Gastroesophageal sphincter (tissue), 4 donors: ENCODE measurements at places on chromosomes 11 and 22. TPM values are rescaled to one million over a fixed set of nuclear protein-coding genes. Genes with fewer than 3 reads are reported as not detected.
A peak's percentile ranks its signal among the peaks of the same experiment; 100 is the strongest.

DNA sequence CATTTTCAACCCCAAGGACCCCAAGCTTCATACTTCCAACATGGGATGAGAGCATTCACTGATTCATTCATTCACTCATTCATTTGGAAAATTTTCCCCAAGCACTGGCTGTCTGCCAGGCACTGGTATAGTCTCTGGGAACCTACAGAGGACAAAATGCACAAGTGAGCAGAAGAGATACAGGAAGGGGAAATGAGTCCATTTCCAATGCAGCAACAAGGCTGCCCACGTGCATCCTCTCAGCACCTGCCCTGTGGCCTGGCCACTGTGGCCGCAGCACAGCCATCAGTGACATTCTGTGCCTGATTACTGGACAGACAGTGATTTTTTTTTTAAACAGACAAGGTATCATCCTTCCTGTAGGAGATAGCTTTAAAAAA is 96.0 kb upstream of the PITPNB start:
- no peak for ATAC-seq

DNA sequence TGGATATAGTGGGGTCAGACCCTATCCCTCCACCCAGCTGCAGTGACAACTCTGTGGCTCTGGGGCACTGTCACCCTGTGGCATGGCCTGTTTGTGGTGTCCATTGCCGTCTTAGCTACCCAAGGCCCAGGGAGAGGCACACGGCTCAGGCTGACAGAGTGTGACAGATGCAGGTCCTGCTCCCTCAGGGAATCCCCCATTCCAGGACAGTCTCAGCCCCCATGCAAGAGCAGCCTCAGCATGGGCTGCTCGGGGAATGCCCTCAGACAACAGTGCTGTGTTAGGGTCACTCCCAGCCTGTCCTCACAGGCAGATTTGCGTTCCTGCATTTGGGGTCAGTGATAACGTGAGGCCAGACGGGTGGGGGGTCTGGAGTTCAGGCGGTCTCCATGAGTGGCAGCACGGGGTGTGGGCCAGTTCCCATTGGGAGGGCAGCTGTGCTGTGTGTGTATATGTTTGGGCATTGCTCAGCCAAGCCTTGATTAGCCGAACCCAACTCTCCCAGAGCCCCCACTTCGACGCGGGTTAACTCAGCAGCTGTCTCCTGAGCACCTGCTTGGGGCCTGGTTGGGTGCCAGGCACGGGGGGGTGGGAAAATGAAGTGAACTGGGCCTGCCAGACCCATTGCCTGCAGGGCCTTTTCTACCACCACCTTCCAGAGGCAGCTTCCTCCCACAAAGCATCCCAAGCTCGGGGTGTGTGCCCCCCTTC is 5.3 kb upstream of the KCNQ1OT1 start:
- ATAC-seq, result no peak

- no peak for ATAC-seq
These were observed 22.6 kb downstream of the AMPD3 start for GRCh38 chr11:10477690-10478046.

GRCh38 chr11:132206993-132207392 is 836.6 kb downstream of the NTM start:
- ATAC-seq, result no peak

DNA sequence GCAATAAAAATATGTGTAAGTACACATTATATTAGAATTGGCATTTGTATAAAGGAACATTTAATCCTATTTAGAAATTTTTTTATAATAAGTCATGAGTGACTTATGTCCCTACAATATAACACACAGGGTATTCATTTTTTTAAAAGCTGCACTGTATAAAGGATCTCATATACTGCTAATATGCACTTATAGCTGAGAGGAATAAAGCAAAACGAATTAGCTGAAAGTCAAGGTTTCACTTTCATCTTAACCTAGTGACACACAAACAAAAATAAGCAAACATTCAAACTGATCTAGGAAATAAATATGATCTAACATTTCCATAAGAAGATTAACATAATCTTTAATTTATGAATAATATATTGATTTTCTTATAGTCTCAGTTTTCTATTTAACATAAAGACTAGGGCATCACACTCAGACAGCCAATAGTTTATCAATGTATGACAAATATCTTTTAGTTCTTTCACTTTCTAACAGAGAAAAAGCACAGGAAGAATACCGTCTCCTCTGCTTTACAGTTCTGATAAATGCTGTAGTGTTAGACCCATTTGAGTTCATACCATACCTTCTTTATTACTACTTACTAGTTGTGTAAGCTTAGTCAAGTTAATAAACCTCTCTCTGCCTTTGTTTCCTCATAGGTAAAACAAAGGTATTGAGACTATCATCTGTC is 42.9 kb downstream of the DCDC1 start:
- ATAC-seq, result no peak

DNA sequence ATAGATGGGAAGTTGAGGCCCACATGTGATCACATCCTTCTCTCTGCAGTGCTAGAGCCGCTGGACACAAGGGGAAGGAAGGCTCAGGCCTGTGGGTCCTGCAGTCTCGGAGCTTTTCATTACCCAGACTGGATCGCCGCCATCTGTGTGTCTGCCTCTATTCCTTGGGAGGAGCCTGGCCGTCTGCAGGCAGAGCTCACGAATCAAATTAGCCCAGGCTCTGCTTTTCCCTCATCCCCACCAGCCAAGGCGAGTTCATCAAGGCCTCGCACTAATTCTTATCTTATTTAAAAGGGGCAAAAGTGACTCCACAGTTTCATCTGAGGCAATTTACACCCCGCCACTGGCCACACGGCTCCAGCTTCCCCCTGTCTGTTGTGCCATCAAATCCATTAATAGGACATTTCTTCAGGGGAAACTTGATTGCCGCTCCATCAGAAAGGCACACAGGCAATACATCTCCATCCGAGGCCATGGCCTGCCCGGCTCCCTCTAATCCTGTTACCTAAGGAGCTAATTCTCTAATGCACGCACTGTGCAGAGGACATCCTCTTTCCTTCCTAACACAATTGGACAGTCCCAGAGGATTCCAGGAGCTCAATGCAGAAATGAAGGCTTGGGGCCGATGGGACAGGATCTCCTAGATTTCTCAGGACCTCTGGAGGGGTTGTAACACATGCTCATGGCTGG is 3.3 kb upstream of the HTR3A start:
- ATAC-seq, result no peak

DNA sequence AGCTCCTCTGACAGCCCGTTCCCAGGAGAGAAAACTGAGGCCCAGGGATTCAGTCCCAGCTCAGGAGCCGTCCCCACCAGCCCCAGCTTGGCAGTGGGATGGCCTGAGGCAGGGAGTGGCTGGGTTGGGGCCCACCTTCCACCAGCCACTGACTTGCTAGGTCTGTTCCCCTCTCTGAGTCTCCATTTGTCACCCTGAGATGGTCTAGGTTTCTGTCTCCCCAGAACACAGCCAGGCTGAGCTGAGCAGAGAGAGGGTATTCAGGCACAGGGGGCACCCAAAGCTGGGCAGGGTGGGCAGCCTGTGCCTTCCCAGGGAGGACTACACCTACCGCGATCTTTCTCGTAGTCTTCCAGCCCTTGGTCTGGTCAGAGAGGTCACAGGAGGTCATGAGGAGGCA is 95.7 kb downstream of the PDE2A start:
- no peak for ATAC-seq

DNA sequence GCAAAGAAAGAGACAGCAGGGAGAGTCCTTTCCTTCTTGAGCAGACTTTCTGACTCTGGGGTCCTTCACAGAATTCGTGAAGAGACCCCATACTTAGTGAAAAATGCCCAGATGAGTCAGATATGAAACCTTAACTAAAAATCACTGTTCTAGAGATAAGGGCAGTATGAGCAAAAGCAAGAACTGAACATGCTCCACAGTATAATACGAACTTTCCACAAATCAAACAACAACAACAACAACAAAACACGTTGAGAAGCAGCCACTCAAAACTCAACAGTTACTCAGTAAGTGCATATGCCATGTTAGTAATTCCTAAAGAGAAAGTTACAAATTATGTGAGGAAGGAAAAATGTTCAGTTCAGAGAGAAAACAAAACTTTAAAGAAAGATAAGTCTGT is 44.3 kb downstream of the PITPNB start:
- no peak for ATAC-seq

DNA sequence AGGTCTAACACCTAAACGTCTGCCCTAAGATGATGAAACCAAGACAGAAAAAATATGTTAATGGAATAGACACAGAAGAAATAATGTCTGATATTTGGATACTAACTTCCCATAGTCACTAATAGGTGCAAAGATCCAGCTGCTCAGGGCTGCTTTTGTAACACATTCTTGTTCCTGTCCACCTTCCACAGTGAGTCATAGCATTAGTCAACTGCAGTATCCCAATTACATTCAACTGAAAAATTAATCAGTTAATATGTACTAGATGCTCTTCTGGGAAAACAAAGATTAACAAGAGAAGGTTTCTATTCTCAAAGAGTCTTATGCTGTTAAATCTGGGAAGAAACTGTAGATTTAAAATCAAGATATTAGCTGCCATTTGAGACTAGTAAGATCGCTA is 47.6 kb downstream of the HEPHL1 start:
- no peak for ATAC-seq

DNA sequence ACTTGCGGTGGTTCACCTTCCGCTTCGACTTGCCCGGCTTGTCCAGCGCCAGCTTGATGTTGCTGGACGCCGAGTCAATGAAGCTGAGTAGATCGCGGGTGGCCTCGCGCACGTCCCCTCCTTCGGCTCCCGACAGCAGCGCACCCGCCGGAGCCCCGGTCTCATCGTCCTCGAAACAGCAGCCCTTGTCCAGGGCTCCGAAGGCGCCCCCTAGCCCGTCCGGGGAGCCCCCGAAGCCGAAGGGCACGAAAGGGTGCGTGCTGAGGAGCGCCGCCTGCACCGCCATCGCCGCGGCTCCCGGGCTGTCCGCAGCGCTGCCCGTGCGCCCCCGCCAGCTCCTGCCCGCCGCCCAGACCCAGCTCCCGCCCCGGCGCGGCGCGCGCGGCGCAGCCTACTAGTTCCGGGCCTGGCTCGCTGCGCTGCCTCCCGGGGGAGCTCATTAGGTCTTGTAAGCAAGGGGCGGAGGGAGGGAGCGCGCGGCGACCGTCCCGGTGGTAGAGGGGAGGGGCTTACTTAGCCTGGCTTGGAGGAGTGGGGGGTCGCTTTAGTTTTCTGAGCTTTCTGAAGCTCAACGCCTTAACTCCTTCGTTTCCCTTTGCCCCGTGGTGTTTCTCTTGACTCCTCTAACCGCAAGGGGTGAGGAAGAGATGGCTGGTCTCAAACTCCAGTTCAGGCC is at the start of gene FAM181B:
FAM181B (minus strand) TSS at position 421 of the 676 bp plus-strand sequence; CDS start at position 286, 135 bp downstream.
- peak; percentile 77 for ATAC-seq

DNA sequence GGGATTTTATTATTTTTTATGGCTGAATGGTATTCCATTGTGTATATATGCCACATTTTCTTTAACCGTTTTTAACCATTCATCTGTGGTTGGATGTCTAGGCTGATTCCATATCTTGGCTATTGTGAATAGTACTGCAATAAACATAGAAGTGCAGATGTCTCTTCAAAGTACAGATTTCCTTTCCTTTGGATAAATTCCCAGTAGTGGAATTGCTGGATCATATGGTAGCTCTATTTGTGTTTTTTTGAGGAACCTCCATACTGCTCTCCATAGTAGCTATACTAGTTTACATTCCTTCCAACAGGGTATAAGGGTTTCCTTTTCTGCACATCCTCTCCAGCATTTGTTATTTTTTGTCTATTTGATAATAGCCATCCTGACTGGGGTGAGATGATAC is 71.9 kb upstream of the SEZ6L start:
- no peak for ATAC-seq

GRCh38 chr11:36722421-36722820 is 124.4 kb upstream of the RAG2 start:
- ATAC-seq, result no peak

DNA sequence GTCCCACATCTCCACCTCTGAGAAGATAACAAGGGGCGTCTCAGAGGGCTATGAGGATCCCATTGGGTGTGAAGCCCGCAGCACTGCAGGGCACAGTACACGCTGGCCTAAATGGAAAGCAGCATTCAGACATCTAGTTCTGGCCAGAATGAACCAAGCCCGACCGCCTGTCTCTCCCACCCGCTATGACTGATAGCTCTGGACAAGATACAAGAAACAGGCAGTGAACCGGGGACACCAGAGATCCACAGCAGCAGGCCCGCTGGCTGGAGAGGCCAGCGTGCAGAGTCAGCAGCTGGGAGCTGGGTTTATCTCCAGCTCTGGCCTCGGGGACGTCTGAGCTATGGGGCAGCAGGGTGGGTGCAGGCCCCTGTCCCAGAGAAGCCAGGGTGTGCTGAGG is 9.6 kb downstream of the CERK start:
- no peak for ATAC-seq

DNA sequence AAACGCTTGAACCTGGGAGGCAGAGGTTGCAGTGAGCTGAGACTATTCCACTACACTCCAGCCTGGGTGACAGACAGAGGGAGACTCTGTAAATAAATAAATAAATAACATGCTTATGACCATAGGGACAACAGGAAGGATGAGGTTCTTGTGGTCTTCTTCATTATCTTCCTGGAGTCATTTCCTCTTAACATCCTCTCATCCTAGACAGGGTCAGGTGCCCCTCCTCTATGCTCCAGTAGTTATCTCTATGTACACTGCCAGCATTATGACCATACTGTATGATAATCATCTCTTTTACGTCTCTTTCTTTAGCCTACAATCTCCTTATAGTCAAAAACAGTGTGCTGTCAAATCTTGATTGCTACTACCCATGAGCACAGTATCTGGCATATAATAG is 17.7 kb downstream of the RAB30 start:
- ATAC-seq, result no peak

DNA sequence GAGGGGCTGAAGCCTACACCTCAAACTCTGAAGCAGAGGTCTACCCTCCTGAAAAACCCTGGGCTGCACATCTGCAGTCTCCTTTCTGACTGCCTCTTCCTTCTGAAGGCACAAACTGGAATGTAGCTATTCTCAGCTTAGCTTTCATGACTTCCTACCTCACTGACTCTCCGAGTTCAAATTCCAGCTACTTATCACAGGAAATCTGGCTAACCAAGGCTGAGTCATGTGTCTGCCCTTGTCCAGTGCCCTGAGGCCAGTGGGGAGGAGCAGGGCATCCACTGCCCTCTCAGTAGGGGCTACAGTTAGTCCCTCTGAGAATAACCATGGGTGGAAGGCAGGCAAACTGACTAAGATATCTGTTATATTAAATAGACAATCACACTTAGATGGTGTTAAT is 29.2 kb downstream of the PDGFD start:
- no peak for ATAC-seq

DNA sequence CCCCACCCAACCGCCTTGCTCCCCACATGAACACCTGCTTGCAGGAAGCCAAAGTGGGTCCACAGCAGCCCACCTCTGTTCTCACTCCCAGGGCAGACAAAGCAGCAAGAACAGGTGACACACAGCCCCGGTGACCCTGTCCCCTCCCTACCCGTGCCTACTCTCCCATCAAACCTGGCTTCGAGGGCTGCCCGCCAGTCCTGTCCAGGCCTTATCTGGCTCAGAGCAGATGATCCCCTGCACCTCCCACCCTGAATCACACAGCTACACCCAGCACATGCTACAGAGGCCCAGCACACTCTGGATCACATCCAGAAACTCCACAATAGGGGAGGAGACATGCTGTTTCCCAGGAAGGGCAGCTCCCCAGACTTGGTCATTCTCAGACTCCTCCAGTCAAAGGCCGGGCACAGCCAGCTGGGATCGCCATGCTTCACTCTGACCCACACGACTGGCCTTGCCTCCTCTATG is 6.2 kb upstream of the RGL4 start:
- peak; percentile 16 for ATAC-seq

RTN4R gene
- total RNA-seq, result 1.3 TPM

MS4A15 gene
- not detected for total RNA-seq

MIAT gene
- 1.1 TPM for total RNA-seq

USP28 gene
- 12.5 TPM for total RNA-seq
